Kasumi-1 (cell line): ENCODE measurements at places on chromosomes 3 and 15.

GRCh38 chr3:36707623-36708409 is 56.5 kb downstream of the DCLK3 start:
- no peak for DNase-seq

- no peak for DNase-seq
These were observed 31.1 kb upstream of the NR2E3 start for GRCh38 chr15:71779073-71779797.

- DNase-seq, result no peak
These were observed 62.8 kb downstream of the FMN1 start for GRCh38 chr15:33131552-33132232.

- DNase-seq, result no peak
These were observed 11.6 kb downstream of the ETV5 start for GRCh38 chr3:186097317-186097662.

- no peak for DNase-seq
These were observed 145.7 kb downstream of the PLCL2 start for GRCh38 chr3:17030438-17030837.

- no peak for DNase-seq
These were observed 92.1 kb downstream of the ASB7 start for GRCh38 chr15:100694381-100695021.

GRCh38 chr15:28020644-28021043 is 78.5 kb downstream of the OCA2 start:
- DNase-seq, result no peak
